ENCODE measurements at places on chromosomes 7 and 10.

- DNase-seq: no peak
Observed at GRCh38 chr7:147411096-147411495, 1179.5 kb upstream of the C7orf33 start.

DNA sequence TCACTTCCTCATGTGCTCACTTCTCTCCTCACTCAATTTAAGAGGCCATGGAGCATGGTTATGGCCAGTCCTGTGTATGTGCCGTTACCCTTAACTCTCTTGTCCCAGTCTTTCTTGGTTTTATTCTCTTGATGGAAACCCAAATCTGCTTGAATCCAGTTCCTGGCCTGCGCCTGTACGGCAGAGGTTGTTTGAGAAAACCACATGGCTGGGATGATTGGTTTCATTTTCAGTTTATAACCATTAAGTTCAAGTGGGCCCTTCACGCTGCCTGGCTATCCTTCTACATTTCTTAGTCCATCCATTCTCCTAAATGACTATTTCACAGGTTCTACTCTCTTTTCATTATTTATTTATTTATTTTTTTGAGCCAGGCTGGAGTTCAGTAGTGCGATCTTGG is 1.6 kb upstream of the ZNF239 start:
- no peak for DNase-seq

GRCh38 chr10:109103278-109103677 is 820.0 kb downstream of the XPNPEP1 start:
- DNase-seq: no peak

DNA sequence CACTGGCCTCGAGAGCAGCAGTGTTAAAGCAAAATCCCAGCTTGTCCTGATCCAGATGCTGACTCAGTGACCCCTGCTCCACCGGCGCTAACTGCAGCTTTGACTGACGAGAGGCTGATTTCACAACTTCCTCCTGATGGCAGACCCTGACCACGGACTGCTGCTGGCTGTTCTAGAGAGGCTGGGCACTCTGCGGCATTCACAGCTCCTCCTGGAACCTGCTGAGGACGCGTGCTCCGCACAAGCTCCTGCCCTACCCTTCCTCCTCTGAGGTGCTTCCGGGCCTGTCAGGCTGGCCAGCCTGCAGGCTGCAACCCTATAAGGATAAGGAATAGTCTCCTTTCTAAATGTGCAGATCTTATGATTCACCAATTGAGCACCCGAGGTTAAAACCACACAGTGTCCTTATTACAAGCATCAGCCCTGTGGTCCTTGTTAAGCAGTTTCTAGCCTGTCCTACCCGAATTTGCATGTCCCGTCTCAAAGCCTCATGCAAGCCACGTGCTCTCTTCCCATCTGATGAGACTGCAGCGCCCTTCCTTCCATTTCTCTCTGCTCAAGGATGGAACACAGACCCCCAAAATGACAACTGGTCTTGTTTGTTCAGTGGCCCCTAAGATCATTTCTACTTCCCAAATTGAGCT is 35.5 kb upstream of the NCAPG2 start:
- DNase-seq: peak; percentile 95

GRCh38 chr10:27730041-27730440 is 15.6 kb downstream of the MKX start:
- DNase-seq: no peak

All from fibroblast of villous mesenchyme (primary cell).